Activated naive CD8-positive, alpha-beta T cell treated with anti-CD3 and anti-CD28 coated beads, Interleukin-2, amount 10 ng/mL, durations not matched to agents 7 days and 5 days (primary cell): ENCODE measurements at places on chromosomes 1 and 21. TPM values are rescaled to one million over a fixed set of nuclear protein-coding genes. Genes with fewer than 3 reads are reported as not detected.

GRCh38 chr21:18265944-18266343 lies 21.3 kb downstream of the CHODL start:
- H3K27ac ChIP-seq = no peak overlapping the region
- H3K36me3 ChIP-seq = no peaks in the 10 kb centered on the region
- DNase-seq = no peak
- H3K4me1 ChIP-seq = no peaks in the 10 kb centered on the region
- no peak overlapping the region for H3K4me3 ChIP-seq

DNA sequence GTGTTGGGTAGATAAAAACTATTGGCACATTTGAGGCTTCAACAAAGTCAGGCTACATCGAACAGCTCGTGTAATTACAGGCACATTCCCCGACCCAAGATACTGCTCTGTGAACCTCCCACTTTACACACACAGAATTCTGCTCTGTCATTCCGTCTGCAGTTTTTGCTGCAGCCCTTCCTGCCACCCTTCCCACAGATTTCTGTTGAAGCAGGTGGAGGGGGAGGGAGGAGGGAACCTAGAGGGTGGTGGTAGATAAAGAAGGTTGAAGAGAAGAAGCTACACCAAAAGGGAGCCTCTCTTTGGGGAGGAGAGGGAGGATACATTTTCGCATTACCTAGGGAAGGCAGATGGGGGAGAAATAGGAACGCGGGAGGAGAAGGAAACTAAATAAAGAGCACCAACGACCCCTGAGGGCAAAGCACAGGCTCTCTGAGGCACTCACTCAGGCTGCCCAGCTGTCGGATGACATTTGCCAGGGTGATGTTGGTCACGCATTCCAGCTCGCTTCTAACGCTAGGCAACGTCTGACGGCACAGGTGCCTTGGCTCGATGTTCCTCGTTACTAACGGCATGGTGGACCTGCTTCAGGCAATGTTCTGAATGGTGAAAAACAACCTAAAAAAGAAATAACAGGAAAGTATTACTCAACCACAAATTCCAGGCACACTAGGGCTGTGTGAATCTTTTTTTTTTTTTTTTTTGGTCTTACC lies 36.0 kb downstream of the GPR3 start:
- no peak for DNase-seq
- peak overlapping the region; percentile 62 for H3K27ac ChIP-seq
- H3K36me3 ChIP-seq = peaks cover 20% of the 10 kb centered on the region

The TRIM67 gene
- total RNA-seq = not detected

The ASCL5 gene
- total RNA-seq = not detected

The CXADR gene
- 0.28 TPM for total RNA-seq

GRCh38 chr1:225657462-225657989 lies 4.6 kb upstream of the ENAH start:
- H3K27ac ChIP-seq = no peak overlapping the region
- no peak for DNase-seq
- H3K36me3 ChIP-seq = no peaks in the 10 kb centered on the region
- peaks cover 31% of the 10 kb centered on the region for H3K27me3 ChIP-seq
- H3K4me1 ChIP-seq = peaks cover 10% of the 10 kb centered on the region

The SEMA6C gene
- 4.2 TPM for total RNA-seq

DNA sequence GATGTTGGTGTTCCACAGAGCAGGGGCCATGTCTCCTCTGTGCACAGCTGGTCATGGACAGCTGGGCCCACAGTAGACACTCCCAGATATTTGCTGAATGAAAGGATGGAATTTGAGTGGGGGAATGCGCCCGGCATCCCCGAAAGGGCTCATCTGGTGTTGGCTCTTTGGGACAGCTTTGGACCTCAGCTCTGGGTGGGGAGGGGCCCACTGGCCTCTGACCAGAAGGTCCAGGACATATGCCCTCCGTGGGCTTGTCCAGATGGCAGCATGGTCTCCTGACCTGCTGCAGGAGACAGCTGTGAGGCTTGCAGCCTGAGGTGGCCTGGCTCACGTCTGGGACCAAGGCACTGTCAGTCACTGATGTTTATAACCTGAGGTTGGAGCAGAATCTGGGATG lies 160.4 kb upstream of the AJAP1 start:
- no peak overlapping the region for H3K4me3 ChIP-seq
- no peak for DNase-seq
- H3K36me3 ChIP-seq = no peaks in the 10 kb centered on the region
- no peak overlapping the region for H3K27ac ChIP-seq
- H3K27me3 ChIP-seq = peaks cover 4% of the 10 kb centered on the region
